Activated CD8-positive, alpha-beta T cell treated with anti-CD3 and anti-CD28 coated beads, Interleukin-2, amount 10 ng/mL, durations not matched to agents 7 days and 5 days (primary cell): ENCODE measurements at places on chromosomes 1 and 21.
A peak's percentile ranks its signal among the peaks of the same experiment; 100 is the strongest.

DNA sequence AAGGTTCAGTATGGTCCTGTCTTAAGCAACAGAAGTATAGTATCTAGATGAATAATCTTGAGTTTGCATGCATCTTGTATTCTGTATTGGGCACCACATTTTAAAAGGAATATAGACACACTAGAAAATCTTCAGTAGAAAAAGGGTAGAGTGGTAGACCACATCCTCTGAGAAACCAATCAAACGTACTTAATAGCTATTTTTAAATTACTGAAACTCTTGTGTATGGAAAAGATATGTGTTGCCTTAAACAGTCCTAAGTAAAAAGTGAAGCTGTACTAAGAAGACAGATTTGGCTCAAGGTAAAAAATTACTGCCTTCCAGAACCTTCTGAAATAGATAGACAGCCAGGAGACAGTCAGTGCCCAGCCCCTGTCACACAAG, 3.1 kb downstream of the CTXND2 start:
- DNase-seq, result peak; percentile 27

- DNase-seq, result no peak
Measured at GRCh38 chr1:29504709-29505410, 268.5 kb downstream of the PTPRU start.

DNA sequence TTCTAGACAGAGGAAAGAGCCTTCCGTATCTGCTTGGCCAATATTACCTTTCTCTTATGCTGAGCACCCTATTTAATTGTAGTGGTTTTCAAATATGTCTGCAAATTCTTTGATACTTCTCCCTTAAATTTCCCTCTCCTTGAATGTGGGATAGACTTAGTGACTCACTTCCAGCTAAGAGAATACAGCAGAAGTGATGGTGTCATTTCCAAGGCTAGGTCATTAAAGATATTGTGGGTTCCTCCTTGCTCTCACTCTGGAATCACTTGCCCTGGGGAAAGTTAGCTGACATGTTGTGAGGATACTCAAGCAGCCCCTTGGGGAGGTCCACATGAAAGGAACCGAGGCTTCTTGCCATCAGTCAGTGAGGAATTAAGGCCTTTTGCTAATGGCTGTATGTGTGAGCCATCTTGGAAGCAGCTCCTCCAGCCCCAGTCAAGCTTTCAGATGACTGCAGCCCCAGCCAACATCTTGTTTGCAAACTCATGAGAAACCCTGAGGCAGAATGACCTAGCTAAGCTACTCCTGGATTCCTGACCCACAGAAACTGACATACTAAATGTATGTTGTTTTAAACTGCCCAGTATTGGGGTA, 8.1 kb upstream of the CITED4 start:
- DNase-seq, result no peak

DNA sequence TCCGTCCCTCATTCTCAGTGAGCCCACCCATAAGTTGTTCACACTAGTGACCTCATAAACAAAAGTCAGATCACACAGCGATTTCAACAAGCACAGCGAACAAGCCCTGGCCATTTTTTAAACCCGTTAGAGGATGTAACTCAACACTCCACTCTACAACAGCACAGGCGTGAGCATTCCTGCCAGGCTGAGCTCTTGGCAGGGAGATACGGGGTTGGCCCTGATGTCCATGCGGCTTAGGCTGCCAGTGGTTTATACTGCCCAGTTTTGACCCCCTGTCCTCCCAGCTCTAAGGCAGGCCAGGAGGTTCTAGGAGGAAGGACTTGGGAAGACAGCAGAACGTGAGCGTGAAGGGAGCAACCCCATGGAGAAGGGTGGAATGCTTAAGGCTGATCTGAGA, 35.0 kb downstream of the PARP1 start:
- no peak for DNase-seq

DNA sequence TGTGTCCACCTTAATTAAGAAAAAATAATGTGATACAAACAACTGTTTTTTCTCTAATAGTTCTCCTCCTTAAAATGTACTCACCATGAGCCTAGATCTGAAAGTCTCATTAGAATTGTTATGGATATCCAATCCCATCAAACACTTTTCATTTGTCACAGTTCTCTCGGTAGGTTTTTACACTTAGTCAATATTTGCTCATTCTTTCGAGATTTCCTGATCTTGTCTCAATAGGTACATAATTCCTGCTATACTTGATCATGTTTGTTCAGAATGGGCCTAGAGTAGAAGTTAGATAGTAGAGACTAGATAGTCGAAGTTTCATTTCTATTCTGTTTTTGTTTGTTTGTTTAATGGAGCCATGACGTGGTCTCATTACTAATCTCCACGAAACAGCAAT, 2005.7 kb downstream of the NCAM2 start:
- no peak for DNase-seq

GRCh38 chr1:29500041-29500440, 263.7 kb downstream of the PTPRU start:
- DNase-seq, result no peak

- no peak for DNase-seq
Measured at GRCh38 chr1:57276918-57277317, 146.9 kb downstream of the DAB1 start.

DNA sequence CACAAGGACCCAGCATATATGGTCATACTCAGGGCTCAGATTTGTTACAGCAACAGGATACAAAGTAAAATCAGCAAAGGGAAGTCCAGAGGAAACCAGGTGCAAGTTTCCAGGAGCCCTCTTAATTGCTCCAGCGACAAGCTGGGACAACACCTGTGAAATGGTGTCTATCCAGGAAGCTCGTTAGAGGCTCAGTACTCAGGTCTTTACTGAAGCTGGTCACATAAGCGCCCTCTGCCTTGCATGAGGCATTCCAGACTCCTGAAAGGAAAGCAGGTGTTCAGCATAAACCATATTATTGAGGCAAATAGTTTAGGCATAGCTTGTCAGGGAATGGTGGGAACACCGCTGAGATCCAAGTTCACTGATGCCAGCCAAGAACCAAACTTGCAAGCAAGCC, 231.0 kb downstream of the SLC35F3 start:
- no peak for DNase-seq

DNA sequence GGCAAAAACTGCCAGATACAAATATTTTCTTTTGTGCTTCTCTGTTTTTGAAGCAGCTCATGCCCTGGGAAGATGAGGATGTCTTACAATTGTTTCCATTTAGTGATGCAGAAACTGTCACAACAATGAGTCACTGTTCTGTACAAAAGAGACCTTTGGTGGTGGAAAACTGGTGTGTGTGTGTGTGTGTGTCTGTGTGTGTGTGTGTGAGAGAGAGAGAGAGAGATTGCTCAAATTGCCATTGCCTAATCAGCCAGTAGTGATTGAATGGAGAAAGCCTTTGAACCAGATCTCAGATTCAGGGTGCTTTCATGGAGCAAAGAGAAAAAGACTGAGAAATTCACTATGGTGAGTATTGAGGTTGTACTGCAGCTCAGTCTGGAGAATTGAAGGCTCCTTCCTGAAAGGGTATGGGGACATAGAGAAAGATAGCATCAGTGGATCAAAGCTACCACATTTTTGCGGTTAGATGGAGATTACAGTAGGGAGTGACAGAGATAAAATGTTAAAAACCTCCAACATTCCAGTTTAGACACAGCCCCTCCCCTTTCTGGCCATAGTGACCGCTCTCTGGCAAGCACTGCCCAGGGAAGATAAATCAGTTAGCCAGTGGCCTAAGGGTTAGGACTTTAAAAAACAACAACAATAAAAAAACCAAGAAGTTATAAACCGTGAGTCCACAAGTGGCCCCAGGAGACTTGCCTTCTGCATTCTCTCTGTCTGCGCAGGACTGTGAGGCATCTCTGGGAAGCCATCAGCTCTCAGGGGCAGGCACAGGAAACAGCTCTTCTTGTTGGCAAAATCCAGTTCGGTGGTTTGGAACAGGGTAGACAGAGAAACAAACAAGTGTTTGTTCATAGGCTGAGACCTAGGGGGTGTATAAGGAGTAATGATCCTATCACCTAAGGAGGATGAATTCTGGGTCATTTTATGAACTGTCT, 406.5 kb downstream of the DUSP10 start:
- DNase-seq, result no peak

GRCh38 chr1:30536530-30536929, 186.9 kb downstream of the MATN1 start:
- no peak for DNase-seq

GRCh38 chr1:18535391-18536210, 54.9 kb downstream of the KLHDC7A start:
- DNase-seq, result no peak

DNA sequence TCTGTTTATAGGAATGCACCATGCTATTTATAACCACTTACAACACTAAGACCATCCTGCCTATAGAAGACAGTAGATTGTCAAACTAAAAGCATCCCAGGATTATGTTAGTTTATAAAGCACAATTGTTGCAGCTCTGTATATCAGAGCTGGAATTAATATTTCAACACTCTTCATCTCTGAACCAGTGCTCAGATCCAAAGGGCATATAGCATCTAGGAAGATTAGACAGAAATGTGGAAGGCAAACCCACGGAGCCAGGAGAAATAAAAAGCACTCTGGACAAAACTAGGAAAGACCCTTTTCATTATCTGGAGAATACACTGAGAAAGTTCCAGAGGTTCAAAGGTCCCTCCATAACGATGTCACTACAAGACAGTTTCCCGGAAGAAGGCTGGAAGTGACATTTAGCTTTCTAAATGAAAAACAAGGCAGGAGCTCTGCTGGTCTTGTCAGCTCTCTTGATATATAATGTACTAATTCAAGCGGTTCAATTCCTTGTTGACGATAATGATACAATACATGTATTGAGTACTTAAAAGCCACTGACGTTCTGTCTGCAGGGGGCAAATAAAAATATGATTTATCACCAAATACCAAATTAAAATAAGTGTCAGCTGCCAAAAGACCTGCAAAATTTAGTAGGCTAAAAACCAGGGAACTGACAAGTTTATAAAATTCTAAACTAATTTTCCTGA, 91.8 kb upstream of the BCL10 start:
- DNase-seq, result no peak

- DNase-seq, result peak; percentile 90
Measured at GRCh38 chr1:114670083-114671010, 498 bp upstream of the DENND2C start.

GRCh38 chr1:6069573-6069972, 23.9 kb downstream of the KCNAB2 start:
- DNase-seq, result no peak

DNA sequence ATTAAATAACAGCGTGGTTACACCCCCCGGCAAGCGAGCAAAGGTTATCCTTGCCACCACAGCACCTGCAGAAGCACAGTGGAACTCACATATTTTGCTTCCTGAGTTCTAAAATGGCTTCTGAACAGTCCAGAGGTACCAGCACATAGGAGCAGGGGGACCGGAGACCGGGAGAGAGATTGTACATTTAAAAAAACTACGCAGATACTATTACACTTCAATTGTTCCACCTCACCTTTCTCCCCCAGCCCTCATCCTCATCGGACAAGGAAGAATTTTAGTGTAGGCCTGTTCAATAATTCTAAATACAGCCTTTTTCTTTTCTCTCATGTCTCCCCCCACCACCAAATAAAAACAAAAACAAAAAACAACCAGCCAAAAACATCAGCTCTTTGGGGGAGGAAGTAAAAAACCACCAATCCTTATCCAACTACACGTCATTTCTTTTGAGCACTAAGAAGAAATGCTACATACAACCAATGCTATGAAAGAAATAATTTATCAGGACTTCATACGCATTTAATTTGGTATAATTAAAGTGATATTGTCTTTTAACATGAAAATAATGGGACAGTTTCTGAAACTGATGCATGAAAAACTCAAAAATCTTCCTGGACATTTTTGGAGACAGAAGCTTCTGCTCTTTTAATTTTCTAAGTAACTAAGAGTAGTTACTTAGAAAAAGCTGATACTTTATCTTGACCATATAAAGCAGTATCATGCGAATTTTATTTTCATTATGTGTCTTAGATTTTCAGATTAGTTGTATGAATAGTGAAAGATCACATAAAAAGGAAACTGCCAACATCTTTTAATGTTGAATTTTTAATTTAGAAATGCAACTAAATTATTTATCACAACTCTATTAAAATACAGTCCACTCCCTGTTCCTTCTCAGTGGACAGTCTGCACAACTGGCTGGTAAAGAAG, 9.1 kb downstream of the CDKN2C start:
- peak; percentile 40 for DNase-seq

DNA sequence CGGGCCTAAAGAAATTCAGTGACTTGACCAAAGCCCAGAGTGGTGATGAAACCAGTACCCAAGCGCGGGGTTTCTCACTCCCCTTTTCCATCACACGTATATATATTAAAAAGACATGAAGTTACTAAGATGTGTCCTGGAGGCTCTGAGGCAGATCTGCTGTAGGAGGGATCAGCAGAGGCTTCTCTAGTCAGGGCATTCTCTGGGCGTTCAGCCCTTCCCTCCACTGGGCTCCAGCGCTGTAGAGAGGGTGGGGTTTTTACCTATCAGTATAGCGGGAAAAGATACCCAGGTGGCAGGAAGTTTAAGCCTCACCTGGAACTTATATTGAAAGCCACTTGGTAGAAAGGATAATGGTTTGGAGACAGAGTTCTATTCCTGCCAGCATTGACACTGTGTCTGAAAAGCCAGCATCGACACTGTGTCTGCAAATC, 862 bp upstream of the PLEKHO1 start:
- no peak for DNase-seq

DNA sequence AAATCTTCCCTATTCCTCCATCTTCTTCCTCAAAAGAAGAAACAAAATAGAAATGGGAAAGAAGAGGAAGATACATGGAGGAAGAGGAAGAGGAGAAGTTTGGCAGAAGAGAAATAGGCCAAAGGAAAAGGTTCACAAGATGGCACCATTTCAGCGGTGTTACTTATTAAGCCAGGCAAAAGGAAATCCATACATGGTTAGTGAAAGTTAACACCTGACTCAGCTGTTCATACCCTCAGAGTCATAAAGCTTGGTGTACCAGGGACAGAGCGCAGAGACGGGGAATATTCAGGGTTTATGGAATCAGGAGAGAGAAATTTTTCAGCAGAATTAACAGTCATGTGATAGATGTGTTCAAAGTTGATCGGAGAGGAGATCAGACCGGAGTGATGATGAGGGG, 70.6 kb downstream of the COQ8A start:
- DNase-seq, result no peak

DNA sequence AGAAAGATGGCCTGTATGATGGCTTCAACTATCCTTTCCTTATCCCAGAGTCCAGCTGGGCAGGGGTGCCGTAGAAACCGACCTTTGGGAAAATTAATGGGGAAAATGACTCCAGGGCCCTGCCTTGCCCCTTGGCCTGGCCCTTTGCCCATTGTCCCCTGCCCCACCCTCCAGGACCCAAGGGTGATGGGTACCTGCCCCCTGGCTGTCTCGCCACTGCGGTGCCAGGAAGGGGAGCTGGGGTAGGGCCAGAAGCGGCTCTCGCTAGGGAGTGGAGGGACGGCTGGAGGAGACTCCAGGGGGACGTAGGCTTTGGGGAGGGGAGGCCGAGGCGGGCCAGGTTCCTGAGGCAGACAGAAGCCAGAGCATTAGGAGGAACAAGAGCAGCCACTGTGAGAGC, 29.1 kb upstream of the GOLT1A start:
- DNase-seq, result no peak

DNA sequence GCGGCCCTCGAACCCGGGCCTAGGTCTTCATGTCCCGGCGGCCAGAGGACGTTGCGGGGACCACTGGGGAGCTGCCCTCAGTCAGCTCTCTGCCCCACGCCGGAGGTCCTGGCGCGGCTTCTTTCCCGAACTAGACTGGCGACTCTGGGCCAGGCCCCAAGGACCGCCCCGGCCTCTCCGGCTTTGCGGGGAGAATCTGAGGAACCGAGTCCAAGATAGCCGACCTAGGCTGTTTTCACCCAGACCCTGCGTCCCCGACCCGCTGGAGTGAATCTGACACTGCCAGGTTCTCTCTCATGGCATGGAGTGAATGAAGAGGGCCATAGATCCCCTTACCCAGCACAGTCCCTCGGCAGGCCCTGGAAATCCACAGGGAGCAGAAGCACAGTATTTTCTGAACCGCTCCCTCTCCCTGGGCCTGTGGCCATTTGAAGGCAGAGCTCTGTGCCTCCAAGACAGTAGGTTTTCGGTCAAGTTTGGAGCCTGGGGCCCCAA, 9.9 kb upstream of the BARHL2 start:
- no peak for DNase-seq
